ENCODE measurements at places on chromosomes 13 and 19.
A peak's percentile ranks its signal among the peaks of the same experiment; 100 is the strongest.

DNA sequence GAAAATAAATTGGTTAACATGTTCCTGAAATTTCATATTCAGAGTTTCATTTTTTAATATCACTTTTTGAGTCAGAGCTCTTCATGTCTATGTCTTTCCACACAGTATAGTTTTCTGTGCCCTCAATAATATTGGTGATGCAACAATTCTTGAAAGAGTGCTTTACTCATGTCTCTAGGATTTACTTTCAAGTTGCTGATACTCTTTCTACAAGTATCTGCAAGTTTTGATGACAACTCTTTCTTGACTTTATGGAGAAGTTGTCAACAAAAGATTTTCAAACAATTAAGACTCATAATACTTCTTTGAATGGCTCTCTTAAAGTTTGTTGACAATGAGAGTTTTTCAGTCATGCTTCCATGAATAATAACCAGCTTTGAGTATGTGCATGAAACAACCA is 561.7 kb downstream of the DIAPH3 start:
- DNase-seq: no peak

- peak; percentile 55 for DNase-seq
These were observed 21.0 kb downstream of the GRIK5 start for GRCh38 chr19:42048992-42049391.

GRCh38 chr19:16001481-16002312 is 52.9 kb downstream of the OR10H4 start:
- DNase-seq: no peak

DNA sequence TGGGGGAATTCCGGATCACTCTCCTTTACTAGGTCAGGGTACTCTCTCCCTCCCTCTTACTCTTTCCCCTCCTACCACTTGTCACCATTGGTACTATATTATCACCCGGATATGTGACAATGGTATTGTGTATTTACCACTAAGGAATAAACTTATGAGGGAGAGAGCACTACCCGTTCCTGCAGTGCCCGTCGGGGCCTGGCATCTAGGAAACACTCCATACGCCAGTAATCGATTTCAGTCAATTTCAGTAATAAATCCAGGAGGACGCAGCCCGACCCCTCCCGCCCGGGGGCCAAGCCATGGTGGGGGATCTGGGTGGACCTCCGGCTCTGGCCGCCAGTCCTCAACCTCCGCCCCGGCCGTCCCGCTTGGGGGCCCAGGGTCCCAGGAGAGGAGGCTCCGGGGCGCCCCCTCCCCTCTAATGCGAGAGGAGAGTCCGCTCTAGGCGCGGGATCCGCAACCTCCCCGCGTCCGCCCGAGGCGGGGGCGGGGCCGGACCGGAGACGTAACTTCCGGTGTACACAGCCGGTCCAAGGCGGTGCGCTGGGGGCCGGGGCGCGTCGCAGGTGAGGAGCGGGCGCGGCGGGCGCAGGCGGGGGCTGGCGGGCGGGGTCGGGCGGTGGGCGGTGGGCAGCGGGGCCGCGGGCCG is at the start of gene GARRE1:
Gene GARRE1, plus strand, starts transcription at position 509 of the 652 bp plus-strand sequence. CDS start 45,920 bp downstream, outside the sequence.
- peak; percentile 88 for DNase-seq

DNA sequence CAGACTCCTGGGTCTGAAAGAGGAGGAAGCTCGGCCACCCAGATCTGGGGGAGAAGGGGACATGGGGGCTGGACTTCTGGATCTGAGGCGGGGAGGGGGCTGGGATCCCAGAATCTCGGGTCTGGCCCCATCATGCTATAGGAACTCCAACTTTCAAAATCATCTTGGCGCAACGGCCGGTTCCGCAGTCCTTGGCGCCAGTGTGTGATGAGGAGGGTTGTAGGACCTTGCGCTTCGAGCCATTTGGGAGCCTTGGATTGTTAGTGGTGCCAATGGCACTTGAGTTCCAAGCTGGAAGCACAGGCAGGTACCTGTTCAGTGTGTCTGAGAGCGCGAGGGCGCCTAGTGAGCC is 324 bp downstream of the RUVBL2 start:
- DNase-seq: no peak

DNA sequence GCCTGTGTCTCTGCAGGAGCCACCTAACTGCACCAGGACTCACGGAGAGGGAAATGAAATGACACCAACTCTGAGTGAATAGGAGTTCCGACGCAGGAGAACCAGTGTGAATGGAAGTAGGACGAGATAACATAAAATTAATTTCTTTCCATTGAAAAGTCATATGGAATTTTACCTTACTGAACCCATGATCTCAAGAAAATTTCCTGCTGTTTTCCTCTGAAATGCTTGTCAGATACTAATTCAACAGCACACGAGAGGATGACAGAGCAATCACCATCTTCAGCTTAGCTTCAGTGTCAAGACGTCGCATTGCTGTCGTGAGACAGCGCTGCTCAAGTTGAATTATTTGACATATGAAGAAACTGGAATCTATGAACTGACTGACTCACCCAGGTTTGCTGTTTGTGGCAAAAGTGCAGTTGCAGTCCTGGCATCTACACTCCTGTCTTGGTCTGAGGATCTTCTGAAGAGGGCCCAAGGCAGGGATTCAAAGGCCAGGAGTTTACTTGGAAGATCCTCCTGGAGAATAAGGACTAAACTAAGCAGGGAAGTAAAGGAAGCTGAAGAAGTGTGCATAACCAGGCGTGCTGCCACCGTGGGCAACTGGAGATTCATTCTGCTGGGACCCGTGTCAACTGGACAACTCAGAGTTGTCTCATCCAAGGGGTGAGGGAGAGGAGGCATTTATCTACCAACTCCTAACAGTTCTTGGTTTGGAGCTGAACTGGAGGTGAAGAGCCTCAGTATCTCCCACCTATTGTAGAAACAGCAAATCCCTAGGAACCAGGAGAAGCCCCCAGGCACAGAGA is 214.4 kb upstream of the IRS2 start:
- no peak for DNase-seq
